ENCODE measurements at places on chromosomes 1 and 21.

- no peak for DNase-seq
Measured at GRCh38 chr1:41724926-41725325, 193.8 kb downstream of the HIVEP3 start.

GRCh38 chr1:29521438-29521715, 285.1 kb downstream of the PTPRU start:
- no peak for DNase-seq

- DNase-seq = no peak
Measured at GRCh38 chr21:42162831-42163510, 56.0 kb upstream of the ABCG1 start.

DNA sequence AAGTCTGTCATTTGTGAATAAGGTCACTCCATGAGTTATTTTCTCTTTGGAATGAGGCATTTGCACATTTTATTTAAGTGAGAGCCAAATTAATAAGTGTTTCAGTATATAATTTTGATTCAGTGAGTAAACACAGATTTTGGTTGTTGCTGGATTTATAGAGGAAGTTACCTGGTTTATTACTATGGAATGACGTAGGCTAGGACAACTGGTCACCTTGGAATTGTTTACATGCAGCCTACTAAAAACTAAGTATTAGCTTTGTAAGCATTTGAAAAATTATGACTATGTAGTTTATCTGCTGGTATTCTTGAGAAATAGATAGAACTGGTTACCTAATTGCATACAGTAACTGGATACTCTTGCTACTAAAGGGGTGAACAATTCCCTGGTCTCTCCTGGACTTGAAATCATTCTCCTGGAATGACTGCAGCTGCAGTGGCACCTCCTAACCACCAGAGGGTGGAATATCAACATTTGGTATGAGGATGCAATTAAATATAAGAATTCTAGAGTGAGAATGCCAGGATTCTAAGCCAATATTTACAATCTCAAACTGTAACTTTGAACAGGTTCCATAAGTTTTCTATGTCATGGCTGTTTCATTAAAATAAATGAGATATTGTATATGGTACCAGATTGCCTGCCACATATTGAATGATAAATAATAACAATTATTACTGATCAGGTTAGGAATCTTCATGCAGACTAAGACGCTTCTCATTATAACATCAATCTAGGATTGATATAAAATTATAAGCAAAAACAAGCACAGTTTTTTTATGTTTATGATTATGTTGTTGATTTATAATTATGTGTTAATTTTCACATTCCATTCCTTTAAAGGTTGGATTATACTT, 3.5 kb upstream of the KRTAP27-1 start:
- DNase-seq = no peak

DNA sequence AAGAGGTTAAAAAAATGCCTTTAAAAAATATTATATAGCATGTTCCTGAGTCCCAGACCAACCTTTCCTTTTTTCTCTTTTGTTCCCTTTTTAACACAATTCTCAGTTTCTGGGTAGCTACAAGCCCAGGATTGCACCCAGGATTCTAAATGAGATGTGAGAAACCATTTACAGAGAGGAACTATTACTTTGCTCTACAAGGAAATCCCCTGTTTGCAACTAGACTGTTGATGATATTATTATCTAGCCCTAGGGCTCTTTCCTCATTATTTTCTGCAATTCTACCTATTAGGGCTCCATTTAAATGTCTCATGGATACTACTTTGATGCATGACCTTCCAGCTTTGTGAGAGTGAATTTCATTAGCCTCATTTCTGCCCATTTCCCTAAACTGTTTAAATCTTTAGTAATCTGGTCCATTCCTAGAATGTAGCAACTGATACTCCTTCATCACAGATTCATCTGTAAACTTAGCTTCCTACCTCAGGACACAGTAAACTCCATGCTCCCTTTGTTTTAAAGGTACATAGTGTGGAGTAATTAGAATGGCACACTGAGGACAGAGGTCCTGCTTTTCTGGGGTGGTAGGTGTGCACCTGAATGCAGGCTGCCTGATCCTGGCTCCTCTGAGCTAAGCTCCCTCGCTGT, 7.1 kb upstream of the KIF14 start:
- no peak for DNase-seq

DNA sequence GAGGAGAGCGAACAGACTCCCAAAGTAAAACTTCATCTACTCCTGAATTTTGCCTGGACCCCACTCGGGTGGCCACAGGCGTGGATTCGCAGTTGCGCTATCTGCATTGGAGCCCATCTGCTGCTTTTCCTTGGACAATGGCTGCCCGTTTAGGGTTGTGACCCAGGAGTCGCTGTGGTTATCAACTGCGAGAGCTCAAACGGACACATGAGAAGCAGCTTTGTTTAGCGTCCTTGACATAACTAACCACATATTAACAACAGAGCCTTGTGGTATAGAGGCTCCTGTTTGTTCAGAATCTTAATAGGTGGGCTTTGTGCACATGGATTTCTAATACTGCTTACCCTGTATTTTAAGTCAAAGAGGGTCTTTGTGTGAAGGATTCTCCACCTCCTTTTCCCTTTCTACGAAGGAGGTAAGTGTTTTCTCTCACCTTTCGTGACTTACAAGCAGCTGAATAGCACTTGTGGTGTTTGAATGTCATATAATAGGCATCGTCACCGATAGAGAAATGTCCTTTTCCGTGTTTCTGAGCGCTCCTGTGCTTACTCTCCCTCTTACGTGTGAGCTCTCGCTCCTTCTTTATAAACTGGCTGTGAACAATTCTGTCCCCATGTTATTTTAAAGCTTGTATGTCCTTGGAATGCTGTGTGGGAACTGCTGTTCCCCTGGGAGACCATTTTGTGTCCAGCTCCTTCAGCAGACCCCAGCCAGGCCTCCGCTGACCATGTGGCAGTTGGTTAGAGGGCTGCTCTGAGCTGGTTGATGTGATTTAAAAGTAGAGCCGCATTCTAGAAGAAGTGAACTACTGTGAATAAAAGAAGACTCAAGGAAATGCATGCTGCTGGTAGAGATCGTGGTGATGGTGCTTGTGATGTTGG, 441.4 kb downstream of the RPS6KC1 start:
- no peak for DNase-seq

DNA sequence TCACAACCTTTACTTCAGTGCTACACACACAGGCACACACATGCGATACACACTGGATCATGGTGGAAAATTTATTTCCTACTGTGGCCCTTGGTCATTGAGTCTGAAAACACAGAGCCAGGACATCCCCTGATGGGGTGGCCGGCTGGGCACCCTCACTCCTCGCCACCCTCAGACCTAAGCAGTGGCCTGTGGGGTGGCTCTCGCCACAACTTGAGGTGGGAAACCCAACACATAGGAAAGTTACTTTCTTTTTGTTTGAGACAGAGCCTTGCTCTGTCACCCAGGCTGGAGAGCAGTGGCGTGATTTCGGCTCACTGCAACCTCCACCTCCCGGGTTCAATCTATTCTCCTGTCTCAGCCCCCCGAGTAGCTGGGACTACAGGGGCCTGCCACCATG, 19.4 kb downstream of the CRYAA start:
- no peak for DNase-seq

- DNase-seq = no peak
Measured at GRCh38 chr1:226736908-226737818, 1.9 kb downstream of the ITPKB start.

DNA sequence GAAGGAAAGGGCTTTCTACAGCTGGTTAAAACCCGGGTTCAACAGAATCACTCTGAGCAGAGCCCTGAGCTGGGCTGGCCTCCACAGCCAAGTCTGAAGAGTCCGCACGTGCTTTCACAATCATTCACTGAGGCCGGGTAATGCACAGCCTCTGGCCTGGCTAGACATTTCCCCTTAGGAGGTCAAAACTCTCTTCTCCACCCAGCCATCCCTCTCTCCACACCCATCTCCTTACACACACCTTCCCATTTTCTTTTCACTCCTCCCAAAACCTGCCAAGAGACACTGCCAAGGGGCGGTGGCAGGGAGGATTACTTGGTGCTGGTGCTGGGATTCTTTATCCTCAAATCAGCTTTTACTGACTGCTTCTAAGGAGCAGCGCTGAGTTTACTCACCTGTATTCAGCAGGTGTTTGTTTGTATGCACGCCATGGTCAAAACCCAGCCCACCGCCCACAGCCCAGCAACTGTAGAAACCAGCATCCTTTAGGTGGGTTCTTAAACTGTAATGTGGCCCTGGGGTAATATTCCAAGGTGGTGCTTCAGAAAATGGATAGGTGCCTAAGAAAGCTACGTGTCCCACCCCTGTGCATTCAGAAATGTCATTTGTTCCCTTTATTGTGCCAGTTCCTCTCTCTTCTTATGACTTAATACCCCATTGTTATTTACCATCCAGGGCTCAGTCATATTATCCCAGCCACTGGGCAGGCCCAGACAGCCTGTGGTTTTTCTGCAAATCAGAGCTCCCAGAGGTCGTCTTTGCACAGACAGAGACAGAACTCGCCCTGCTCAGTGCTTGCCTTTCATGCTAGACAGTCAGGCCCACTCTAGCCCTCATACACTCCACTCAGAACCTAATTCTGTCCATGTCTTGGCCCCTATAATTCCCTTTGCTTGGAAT, 80.2 kb downstream of the ADSS2 start:
- DNase-seq = no peak

- no peak for DNase-seq
Measured at GRCh38 chr1:110012100-110012780, 22.2 kb upstream of the STRIP1 start.

DNA sequence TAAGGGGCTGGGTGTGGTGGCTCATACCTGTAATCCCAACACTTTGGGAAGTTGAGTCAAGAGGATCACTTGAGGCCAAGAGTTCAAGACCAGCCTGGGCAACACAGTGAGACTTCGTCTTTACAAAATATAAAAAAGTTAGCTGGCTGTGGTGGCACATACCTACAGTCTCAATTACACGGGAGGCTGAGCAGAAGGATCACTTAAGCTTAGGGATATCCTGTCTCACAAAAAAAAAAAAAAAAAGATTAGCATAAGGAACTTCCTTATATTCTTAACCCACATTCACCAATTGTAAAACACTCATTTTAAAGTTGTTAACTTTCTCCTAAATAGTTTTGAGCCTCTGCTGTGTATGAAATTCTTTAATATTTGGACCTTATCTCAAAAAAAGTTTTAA, 53.1 kb downstream of the ABCD3 start:
- no peak for DNase-seq

DNA sequence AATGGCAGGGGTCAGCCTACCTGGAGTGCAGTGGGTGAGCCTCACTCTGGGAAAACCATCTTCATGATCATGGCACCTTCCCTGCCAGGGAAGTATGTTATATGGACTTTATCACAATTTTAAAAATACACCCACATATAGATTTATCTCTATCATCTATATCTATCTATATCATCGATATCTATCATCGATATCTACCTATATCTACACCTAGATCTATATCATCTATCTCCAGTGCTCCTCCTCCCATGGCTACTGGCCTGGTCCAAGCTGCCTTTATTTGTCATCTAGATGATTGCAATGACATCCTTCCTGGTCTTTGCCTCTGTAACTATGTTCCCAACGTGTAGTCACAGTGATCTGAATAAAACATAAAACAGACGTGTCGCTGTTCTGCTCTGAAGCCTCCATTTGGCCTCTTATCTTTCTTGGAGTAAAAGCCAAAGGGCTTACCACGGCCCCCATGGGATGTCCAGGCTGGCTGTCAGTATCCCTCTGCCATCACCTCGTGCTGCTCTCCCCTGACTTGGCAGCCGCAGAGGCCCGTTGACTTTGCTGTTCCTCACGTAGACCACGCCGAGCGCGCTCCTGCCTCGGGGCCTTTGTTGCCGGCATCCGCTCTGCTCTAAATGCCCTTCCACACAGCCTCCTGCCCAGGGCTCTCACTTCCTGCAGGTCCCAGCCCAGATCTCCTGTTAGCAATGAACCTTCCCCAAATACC, 20.6 kb upstream of the KIF26B start:
- no peak for DNase-seq

DNA sequence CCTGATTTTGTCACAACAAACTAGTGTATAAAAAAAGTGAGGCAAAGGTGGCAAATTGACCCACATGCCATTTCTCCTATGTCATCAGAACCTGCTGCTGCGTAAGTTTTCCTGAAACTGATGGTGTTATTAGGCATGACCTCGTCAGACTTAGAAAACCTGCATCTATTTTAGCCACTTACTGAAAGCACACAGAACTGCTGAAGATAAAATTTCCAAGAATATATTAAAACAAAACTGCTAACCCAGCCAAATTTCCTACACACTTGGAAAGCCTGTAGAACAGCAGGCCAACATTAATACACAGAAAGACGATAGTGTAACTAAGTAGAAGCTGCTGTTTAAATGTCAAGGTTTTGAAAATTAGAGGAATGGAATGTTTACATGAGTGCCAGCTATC, 674.5 kb upstream of the CXADR start:
- DNase-seq = no peak

GRCh38 chr1:172002725-172003345, 161.5 kb downstream of the DNM3 start:
- no peak for DNase-seq

DNA sequence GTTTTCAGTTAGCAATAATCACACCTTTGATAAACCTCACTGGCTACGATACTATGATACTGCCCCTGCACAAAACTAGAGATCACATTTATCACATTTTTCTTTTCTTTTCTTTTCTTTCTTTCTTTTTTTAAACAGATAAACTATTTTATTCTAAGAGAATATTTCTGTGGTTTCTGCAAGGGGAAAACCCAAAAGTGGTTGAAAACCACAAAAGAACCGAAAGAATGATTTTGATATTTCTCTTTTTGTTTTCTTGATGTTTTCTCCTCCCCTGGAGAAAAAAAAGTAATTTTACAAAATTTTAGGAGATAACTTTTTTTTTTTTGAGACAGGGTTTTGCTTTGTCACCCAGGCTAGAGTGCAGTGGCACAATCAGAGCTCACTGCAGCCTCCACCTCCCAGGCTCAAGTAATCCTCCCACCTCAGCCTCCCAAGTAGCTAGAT, 18.4 kb upstream of the FRRS1 start:
- DNase-seq = no peak

DNA sequence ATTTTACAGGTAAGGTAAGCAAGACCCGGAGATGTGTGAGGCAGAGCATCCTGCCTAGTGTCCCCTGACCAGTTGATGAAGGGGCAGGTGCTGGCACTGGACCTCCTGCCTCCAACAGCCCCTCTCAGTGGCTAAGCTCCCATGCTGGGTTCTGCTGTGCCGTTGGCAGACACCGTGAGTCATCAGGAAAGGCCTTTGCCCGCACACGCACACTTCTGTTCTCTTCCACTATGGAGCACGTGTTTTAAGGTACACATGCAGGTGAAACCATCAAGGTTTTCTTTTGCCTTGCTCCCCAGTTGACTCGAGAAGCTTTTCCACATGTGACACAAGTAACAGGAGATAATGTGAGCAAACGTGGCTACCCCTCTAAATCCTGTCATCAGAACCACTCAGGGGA, 207.9 kb downstream of the RRAGC start:
- no peak for DNase-seq

- no peak for DNase-seq
Measured at GRCh38 chr1:44154049-44154448, 12.6 kb upstream of the KLF18 start.

DNA sequence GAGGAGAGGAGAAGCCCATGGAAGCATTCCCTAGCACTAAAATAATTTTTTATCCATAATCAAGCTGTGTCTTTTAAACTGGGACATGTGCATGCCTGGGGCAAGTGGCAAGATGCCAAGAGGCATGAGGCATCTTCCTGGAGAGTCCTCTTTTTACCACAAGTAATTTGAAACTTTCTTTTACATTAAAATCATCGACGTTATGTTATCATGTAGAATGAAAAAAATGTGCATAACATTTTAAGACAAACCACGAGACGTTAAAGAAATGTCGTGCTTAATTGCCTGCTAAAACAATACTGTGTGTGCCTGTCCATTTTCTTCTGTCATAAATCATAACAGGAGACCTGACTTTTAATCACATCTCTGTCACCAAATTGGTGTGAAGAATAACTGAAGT, 1.5 kb downstream of the STYXL2 start:
- no peak for DNase-seq
